ENCODE measurements at places on chromosomes 7 and 10. TPM values are rescaled to one million over a fixed set of nuclear protein-coding genes. Genes with fewer than 3 reads are reported as not detected.

The PKD1L1 gene
- 0.28 TPM for polyA plus RNA-seq

The VSTM2A gene
- polyA plus RNA-seq = 49.1 TPM

The AKR1C4 gene
- not detected for polyA plus RNA-seq

The ASB10 gene
- not detected for polyA plus RNA-seq

The AOAH gene
- 0.76 TPM for polyA plus RNA-seq

The CALML5 gene
- polyA plus RNA-seq = not detected

The CTAGE8 gene
- polyA plus RNA-seq = not detected

The SGCE gene
- polyA plus RNA-seq = 119 TPM

The C10orf53 gene
- not detected for polyA plus RNA-seq

The NUTM2E gene
- 0.40 TPM for polyA plus RNA-seq

The PTPRN2 gene
- 45.5 TPM for polyA plus RNA-seq

The CRHR2 gene
- polyA plus RNA-seq = 0.42 TPM

The FANK1 gene
- 3.1 TPM for polyA plus RNA-seq

The GDF2 gene
- polyA plus RNA-seq = not detected

Data from neural cell (in vitro differentiated cells).